ENCODE measurements at places on chromosomes 11 and 22.
A peak's percentile ranks its signal among the peaks of the same experiment; 100 is the strongest.

GRCh38 chr11:77003963-77004362 is 30.2 kb upstream of the B3GNT6 start:
- no peak for DNase-seq

DNA sequence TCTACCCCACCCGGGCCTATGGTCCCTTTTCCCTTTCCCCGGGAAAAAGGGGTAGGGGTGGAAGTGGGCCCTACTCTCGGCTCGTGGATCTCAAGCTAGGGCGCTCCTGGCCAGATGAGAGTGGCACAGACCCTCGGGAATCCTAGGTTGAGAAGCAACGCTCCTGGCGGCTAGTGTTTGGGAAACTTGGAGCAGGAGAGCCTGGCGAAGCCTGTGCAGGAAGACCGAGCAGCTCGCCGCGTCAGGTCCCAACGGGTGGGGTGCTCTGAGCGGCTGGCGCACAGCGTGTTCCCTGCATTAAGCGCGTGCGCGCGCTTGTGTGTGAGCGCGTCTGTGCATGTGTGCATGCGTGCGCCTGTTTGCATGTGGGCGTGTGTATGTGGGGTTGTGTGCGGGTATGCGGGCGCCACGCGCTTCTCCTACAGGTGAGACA is 7.1 kb upstream of the FLI1 start:
- no peak for DNase-seq

DNA sequence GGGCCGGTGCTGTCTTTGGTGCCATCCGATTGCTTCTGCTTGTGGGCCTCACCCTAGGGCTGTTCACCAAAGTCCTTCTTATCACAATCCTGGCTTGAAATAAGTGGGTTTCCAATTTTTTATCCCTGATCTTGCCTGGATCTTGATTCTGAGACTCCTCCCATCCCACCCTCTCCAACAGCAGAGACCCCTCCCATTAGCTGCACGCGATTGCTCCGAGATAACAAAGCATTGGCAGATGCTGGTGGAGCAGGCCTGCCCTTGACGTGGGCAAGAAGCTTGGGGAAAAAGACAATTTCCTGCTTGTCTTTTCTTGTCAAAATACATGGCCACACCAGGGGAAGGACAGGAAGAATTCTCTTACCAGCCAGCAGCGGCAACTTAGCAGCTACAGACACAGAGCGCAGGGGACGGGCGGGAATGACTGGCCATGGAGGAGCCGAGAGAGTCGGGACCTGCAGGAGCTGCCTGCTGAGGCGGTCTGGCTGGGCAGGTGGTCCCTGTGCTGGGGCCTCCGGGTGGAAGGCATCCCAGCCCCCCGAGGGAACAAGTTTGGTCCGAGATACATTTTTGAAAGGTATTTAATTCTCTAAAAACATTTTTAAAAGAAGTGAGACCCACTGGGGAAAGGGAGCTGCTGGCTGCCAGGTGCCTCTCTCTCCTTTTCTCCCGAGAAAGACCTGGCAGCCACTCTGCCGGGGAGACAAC is 9.7 kb upstream of the BID start:
- no peak for DNase-seq

DNA sequence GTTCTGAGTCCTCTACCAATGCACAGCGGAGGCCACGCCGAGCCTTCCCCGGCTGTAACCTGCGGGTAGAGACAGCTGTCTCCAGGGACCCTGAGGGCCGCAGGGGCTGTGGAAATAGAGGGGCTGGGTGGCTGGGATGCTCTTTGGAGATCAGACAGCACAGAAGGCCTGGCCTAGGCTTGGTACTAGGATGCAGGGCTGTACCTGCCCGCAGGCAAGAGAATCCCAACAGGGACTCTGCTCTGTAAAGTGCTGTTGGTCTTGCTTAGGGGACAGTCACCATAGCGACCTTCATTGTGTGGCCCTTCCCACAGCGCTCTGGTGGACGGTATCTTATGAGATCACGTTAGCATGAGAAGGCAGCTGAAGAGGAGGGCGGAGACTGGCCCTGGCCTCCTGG is 11.3 kb upstream of the KCNJ5 start:
- DNase-seq = no peak

GRCh38 chr22:44364751-44365130 is 52.0 kb upstream of the SHISAL1 start:
- no peak for DNase-seq

DNA sequence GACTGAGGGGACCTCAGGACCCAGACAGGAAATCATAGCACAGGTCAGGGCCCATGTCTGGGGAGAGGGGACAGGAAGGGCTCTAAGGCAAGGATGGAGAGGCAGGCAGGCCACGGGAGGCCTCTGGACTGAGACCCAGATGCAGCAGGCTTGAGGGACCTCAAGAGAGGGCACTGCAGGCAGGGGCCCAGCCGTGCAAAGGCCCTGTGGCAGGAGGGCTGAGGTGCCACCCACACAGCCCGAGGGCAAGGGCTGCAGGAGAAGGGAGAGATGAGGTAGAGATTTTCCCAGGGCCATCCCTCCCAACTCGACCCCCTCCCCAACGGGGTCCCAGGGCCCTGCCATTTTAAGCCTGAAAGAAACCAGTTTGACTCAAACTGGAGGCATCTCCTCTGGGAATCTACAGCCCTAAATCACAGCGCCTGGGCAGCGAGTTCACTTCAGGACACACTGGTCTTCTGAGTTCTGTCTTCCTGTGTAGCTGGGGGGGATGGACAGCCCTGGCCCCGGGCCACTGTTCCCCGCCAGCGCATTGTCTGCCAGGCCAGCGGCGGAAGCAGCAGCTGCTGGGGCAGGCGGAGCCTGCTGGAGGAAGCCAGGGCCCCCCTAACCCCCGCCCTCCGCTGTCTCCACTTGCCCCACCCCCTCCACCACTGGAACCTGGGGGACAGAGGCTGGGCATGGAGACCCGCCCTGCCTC is 20.3 kb upstream of the WNT7B start:
- peak; percentile 92 for DNase-seq

GRCh38 chr11:15048616-15049015 is 24.8 kb upstream of the CALCB start:
- no peak for DNase-seq
